Skeletal muscle cell (primary cell): ENCODE measurements at places on chromosomes 2 and 18.

GRCh38 chr2:88624477-88624876, 2.8 kb downstream of the EIF2AK3 start:
- no peak for DNase-seq

GRCh38 chr2:208013285-208014178, 11.8 kb downstream of the PLEKHM3 start:
- no peak for DNase-seq

- DNase-seq: no peak
Measured at GRCh38 chr18:22286585-22286984, 117.2 kb downstream of the GATA6 start.

DNA sequence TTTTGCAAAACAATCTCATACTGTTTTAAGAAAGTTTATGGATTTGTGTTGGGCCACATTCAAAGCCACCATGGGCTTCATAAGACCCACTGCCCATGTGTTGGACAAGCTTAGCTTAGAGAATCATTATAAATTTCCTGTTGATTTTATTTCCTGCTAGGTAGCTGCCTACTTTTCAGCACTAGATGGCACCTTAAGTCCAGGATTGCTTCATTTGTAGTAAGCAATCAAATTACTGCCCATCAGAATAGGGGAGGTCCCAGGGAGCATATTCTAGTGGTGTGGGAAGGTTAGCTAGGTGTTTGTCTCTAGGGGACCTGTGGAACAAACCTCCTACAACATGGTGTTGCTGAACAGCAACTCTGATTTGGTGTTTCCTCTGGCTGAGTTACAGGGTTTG, 11.0 kb upstream of the DCDC2C start:
- DNase-seq: no peak

- no peak for DNase-seq
Measured at GRCh38 chr2:188940171-188940570, 34.0 kb upstream of the COL3A1 start.

DNA sequence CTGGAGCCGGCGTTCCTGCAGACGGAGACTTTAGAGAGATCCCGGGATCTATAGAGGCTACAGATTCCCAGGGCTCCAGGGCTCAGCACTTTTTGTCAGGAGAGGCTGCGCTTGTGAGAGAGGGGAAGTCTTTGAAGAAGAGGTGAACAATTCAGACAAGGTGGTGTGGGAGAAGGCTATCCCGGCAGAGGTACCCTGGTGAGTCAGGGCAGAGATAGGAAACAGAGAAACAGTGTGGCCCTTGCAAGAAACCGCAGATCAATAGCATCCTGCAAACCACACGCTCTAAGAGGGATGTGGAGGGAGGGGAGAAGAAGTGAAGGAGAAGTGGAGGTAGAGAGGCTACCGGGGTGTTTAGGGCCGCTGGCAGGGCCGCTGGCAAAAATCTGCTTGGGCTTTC, 160.5 kb upstream of the APCDD1 start:
- no peak for DNase-seq

- no peak for DNase-seq
Measured at GRCh38 chr18:13522861-13523660, 203.3 kb downstream of the FAM210A start.

GRCh38 chr2:108128249-108128648, 111.5 kb upstream of the SULT1C3 start:
- no peak for DNase-seq

GRCh38 chr2:30394096-30394495, 53.0 kb upstream of the LCLAT1 start:
- DNase-seq: no peak

GRCh38 chr2:96225016-96225533, 16.4 kb upstream of the STARD7 start:
- DNase-seq: no peak

DNA sequence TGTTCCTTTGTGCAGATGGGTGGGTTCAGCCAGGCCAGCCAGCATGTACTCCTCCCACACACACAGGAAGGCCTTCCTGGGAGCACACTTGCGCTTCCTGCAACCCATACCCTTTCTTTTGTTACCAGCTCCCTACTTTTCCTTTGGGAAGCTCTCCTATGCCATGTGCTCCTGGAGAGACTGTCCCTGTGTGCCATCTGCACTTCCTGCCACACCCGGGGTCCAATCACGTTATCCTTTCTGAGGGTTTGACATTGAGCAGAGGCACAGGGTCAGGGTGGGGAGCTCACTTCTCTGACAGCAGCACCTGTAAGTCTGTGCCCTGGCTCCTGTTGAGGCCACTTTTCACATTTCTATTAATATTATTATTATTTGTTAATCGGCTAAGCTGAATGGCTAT, 62.9 kb downstream of the COPS8 start:
- no peak for DNase-seq

- DNase-seq: no peak
Measured at GRCh38 chr18:61553045-61553659, 219.9 kb downstream of the CDH20 start.

GRCh38 chr2:88838165-88838635, 146.7 kb downstream of the RPIA start:
- no peak for DNase-seq

DNA sequence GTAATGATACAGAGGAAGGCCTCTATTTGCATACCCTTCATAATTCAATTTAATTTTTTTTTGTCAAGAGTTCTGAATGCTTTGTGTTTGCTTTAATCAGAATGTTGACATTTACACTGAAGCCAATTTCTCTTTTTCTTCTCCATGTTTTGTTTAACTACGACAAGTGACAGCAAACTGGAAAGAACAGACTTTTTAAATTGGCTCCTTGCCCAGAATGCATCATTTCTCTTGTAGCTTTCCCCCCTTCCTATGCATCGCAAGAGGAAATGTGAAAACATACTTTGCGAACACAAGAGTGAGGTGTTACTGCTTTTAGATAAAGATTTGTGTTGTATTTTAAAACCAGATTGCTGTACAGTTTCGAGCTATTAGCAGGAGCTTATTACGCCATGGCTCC, 955.2 kb upstream of the CELF4 start:
- DNase-seq: no peak

DNA sequence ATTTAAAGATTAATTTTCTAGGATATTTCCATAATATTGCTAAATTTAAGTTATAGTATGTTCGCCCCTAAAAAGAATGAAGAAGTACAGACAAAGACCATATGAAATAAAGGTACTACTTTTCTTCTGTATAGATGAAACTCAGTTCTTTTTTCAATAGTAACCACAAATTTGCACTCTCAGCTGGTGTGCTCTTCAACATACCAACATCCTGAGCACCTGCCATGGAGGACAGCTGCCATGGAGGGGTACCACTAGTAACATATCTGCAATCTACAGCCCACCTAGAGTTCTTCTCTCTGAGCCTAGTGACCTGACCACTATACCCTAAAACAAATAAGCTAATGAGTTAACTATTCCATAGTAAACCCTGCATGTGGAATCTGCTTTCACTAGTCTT, 36.8 kb upstream of the ERCC3 start:
- no peak for DNase-seq

DNA sequence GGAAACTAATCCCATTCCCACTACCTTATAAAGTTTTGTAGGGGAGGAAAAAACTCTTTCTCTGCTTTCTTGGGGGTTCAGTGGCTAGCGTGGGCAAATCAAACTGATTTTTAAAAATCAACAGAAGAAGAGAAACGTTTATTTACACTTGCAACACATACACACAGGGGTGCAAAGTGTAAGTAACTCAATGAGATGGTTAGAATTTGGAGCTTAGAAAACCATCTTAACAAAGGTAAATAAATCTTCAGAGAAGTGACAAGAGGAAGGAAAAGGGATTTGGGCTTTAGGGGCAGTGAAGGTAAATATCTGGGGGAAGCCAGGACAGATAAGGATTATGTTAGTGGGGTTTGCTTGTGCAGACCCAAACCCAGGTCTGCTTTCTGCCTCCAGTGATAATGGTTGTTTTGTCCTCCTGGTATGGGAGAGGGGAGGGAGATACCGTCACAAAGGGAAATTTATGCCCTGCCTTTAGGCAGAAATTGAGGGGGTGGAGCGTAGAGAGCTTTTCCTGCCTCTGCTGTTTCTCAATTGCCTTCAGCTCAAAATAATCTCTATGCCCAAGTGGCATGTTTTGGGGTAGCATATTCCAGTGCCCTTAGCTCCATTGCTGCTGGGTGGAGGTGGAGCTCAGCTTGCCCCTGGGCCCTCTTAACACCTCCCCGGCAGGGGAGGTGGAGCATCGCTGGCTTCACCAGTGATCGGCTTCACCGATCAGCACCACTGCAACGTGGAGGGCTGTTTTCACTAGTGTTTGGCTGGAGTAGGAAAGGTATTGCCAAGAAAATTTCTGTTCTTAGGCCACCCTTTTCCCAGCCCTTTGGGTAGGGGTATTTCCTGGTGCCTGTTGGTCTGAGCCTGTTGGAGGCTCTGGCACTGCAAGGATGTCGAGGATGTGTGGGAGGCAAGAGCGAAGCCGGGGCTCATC, 92.2 kb downstream of the TEX51 start:
- no peak for DNase-seq

GRCh38 chr18:23237524-23238151, 102.4 kb downstream of the CABLES1 start:
- DNase-seq: no peak

DNA sequence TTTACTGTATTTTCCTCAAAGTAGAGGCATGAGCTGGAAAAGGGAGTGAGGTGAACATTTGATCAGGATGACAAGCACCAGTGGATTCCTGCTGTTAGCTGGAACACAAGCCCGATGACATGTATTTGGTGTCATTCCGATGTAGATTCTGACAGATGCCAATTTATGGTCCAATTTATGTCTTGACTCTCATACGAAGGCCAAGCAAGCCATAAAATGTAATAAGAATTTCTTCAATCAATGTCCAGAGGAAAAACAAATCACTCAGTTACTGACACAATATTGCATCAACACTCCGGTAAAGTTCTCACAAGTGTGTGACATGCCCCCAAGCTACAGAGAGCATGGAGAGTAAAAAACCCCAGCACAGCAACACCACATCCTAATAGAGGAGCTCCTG, 138.3 kb upstream of the ZNF521 start:
- DNase-seq: no peak

DNA sequence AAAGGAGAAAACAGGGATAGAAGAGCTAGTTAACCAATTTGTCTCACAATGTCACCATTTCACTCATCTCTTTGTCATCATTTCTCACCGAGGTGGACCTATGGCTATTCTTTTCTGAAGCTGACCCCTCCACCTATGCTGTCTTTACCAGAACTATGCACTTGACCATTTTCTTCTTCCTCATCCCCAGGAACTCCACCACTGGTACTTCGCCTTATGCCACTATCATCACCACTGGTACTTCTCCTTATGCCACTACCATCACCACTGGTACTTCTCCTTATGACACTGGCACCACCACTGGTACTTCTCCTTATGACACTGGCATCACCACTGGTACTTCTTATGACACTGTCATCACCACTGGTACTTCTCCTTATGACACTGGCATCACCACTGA, 745.8 kb upstream of the CHAC2 start:
- DNase-seq: no peak

- no peak for DNase-seq
Measured at GRCh38 chr2:48205137-48205798, 299.0 kb upstream of the FBXO11 start.

DNA sequence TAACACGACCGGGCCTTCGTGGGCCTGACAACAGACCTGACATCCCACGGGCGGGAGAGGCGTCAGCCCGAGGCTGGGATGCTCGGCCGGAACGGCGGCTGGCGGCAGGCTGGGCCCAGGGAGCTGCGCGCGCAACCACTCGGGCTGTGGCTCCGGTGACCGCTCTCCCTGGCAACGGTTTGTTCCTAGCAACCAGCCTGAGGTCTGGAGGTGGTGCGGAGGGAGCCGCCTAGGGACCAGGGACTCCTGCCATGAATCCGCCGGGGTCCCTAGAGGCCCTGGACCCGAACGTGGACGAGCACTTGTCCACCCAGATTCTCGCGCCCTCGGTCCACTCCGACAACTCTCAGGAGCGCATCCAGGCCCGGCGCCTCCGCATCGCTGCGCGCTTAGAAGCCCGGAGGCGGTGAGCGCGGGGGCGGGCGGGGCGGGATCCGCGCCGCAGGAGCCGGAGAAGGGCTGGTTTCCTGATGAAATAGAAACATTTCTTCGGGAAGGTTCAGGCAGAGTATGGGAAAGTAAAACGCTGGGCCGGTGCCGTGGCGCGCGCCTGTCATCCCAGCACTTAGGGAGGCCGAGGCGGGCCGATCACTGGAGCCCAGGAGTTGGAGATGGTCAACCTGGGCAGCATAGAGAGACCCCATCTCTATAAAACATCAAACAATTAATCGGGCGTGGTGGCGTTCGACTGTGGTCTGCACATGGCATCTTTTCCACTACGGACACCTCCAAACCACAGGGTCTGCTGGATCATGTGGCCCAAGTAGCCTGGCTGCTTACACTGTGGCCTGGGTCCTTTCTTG, at the start of gene DRC1:
Gene DRC1, plus strand, starts transcription at position 182 of the 803 bp plus-strand sequence. Its CDS starts 70 bp downstream, at position 252.
- DNase-seq: peak; percentile 23

DNA sequence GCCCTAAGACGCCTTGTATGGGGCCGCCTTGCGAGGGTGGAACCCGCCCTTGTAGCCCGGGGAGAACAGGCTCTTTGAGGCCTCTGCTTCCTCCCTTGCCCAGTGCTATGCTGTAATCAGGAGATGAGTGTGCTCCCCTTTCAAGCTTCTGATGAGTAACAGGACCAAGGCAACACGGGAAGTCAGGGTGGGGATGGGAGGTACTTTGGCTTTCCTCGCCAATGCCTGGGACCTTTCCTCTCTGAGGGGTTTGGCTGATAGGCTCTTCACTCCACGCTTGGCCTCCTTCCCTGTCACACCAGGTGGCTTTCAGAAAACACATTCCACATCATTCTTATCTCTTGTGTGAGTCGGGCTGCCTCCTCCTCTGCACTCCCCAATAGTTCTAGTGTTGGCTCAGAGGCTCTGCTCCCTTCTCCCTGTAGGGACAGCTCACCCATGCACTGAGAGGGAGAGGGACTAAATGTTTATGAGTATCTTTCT, 223.7 kb upstream of the TRIB2 start:
- no peak for DNase-seq

GRCh38 chr2:196168181-196168580, 3.2 kb downstream of the STK17B start:
- DNase-seq: no peak

DNA sequence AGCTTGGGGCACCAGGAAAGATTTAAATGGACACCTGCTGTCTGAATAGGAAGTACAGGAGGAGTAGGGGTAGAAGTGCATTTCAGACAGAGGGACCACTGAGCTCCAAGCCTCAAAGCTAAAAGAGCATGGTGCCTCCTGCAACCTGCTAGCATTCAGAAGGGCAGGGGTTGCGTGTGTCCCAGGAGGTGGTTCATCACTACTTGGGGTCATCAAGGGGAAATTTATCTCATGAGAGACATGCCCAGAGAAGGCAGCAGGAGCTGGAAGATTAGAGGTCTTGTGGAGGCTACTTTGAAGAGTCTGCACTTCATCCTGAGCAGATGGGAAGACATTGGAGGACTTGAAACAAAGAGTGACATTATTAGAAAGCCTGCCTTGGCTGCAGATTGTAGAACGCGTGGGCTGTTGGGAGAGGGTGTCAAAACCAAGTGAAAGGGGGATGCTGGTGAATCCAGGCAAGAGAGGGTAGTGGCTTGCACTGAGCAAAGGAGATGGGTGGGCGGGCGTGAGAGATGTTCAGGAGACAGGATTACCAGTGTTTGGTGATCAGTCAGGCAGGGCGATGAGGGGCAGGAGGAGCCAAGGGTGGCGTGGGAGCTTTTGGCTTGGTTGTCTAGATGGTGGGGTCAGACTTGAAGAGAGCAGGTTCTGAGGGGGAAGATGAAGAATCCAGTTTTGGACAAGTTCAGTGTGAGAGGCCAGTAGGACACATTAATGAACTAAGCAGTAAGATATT, 154.0 kb downstream of the DYSF start:
- no peak for DNase-seq

GRCh38 chr2:70984576-70985282, 6.3 kb downstream of the ANKRD53 start:
- DNase-seq: no peak

GRCh38 chr2:217331523-217332416, 471.9 kb upstream of the TNP1 start:
- DNase-seq: peak; percentile 48
